H1 (cell line): ENCODE measurements at places on chromosomes 3 and 15.

DNA sequence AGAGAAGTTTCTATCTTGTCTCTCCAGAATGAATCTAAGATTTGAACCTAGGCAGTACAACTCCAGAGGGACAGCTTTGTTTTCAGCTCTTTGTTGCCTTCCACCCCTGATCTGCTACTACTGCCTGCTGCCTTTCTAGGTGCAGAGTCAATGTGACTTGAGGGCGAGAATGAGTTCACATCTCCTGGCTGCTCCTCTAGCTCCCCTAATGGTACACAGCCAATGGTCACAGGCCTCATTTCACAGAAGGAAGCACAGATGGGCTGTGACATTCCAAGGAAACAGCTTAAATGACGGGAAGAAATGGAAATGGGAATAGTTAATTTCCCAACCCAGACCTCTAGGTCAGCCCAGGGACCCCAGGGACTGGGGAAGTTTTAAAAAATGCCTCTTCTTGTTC is 32.4 kb downstream of the FAM43A start:
- DNase-seq = no peak

GRCh38 chr15:57962887-57963286 is 102.6 kb downstream of the ALDH1A2 start:
- DNase-seq = no peak

DNA sequence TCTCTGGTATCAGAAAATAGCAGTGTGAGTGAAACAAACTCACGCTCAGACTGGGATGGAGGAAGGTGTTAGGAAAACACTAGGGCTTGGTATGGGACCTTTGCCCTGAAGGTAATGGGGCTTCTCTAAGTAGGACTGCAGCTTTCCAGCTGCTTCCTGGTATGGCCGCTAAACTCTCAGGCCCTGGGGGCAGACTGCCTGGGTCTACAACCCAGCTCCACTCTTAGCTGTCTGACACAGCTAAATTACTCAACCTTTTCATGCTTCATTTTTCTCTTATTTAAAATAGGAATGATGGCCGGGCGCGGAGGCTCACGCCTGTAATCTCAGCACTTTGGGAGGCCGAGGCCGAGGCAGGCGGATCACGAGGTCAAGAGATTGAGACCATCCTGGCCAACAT is 5.2 kb upstream of the YEATS2 start:
- DNase-seq = no peak

GRCh38 chr3:14174483-14174882 is 3.9 kb downstream of the XPC start:
- no peak for DNase-seq

- no peak for DNase-seq
Observed at GRCh38 chr3:154334973-154335420, 10.7 kb upstream of the DHX36 start.

GRCh38 chr3:156762631-156763185 is 63.4 kb upstream of the LEKR1 start:
- DNase-seq = no peak
